RKO (cell line): ENCODE measurements at places on chromosomes 5 and 9.

GRCh38 chr5:81519217-81519905, 125.4 kb upstream of the ACOT12 start:
- no peak for DNase-seq

- no peak for DNase-seq
These were observed 1.4 kb upstream of the GABRB2 start for GRCh38 chr5:161547738-161548486.

DNA sequence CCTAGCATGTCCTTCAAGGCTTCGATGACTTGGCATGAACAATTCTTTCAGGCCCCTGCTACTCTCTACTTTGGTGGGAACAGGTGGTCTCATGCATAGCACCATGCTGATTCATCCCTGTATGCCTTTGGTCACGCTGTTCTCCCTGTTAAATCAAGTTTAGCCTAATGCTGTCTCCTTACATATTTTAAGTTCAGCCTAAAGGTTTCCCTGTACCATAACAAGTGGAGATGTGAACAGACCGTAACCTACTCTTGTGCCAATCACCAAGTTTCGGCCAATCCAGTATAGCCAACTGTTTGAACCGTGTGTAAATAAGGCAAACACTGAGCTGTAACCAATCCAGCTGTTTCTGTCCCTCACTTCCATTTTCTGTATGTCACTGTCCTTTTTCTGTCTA, 8.0 kb downstream of the GAS1 start:
- DNase-seq: no peak

- DNase-seq: no peak
These were observed 9.3 kb downstream of the IRX4 start for GRCh38 chr5:1873243-1873959.

DNA sequence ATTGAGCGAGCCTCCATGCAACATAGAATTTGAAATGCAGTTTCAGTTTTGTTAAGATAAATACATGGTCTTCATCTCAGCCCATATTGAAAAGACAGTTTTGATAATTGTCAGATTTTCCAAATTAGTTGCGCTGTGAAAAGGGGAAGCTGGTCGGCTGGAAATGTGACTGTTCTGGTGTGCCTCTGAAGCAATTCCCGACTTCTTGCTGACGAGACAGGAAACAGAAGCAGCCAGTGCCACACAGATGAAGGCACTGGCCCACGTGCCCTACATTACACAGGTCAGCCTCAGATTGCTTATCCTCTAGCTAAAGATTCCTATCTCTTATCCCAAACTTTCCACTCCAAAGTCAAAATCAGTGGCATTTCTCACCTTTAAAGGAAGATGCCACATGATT, 214.1 kb upstream of the TLE4 start:
- no peak for DNase-seq

DNA sequence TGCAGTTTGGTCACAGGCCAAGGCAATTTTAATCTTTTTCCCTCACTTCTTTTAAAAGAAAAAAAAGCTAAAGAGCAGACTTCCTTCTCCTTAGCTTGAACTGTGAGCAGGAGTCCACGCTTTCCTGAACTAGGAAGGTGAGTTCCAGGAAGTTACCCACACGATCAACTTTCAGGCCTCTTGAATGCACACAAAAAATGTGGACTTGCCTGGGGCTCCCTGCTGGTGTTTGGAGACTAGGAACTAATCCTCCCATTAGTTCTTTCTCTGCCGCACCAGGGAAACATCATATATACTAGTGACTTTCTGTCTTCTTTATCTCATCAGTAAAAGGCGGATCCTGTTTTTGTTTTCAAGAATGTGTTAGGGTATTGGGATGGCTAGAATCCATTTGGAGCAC, 240.0 kb downstream of the GOLPH3 start:
- DNase-seq: no peak

- peak; percentile 34 for DNase-seq
These were observed 519 bp downstream of the EXOC3 start for GRCh38 chr5:443239-444151.
